Natural killer cell (primary cell): ENCODE measurements at places on chromosomes 4 and X. TPM values are rescaled to one million over a fixed set of nuclear protein-coding genes. Genes with fewer than 3 reads are reported as not detected.

Gene PRSS12
- not detected for total RNA-seq

Gene ARHGEF38
- total RNA-seq: not detected

Gene CXCL6
- total RNA-seq: not detected

Gene PLAC1
- not detected for total RNA-seq

Gene UGT2A1
- total RNA-seq: not detected

Gene FATE1
- total RNA-seq: not detected

Gene GUCY1A1
- total RNA-seq: 4.1 TPM

Gene PAGE4
- total RNA-seq: not detected

Gene NUP62CL
- 3.1 TPM for total RNA-seq

Gene ANOS1
- not detected for total RNA-seq

Gene CBR4
- total RNA-seq: 28.1 TPM
